ENCODE measurements at places on chromosomes 2 and 18.

- DNase-seq = no peak
Measured at GRCh38 chr2:9140645-9141044, 66.0 kb upstream of the ASAP2 start.

- no peak for DNase-seq
Measured at GRCh38 chr2:135935914-135936313, 49.5 kb downstream of the DARS1 start.

DNA sequence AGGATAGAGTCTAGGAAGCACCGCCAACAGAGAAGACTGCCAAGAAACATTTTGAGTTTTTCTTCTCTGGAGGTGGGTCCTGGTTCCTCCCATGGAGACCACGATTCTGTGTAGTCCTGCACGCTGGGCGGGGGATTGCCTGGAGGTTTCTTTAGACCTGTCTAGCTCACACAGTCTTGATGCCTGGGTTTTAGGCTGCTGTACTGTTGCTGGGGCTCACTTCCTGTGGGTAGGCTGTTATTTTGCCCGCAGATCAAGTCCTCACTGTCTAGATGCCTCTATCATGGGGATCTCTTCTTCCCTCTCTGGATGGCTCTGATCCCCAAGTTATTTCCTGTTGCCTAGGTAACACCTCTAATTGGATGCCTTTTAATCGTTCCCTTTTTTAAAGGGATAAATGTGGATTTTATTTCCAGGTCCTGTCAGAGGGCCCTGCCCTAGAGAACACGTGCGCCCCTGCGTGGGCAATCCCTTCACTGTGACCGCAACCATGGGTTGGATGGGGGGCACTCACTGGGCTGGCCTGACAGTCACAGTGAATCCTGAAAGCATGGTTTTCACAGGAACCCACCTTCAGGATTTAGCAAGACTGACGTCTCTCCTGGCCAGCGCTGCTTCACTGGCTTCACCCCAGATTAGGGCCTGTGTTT lies 115.7 kb downstream of the MSH2 start:
- no peak for DNase-seq

DNA sequence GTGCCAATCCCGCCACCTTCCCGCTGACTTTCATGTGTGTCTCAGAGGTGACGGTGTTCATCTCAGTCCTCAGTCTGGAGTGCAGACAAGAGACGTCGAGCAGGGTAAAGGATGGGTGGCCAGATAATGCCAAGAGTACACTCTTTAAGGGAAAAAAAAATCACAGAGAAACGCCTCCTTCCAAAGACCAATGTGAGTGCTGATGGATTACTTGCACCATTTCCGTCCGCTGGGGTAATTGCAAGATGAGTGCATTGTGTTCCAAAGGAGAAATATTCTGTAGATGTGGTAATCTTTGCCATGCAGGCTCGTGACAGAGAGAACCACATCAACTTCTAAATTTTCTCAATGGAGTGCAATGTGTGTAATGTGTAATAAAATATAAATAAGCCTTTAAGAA lies 81.0 kb downstream of the KLHL29 start:
- no peak for DNase-seq

GRCh38 chr2:121200419-121201315 lies 84.3 kb downstream of the TFCP2L1 start:
- no peak for DNase-seq

DNA sequence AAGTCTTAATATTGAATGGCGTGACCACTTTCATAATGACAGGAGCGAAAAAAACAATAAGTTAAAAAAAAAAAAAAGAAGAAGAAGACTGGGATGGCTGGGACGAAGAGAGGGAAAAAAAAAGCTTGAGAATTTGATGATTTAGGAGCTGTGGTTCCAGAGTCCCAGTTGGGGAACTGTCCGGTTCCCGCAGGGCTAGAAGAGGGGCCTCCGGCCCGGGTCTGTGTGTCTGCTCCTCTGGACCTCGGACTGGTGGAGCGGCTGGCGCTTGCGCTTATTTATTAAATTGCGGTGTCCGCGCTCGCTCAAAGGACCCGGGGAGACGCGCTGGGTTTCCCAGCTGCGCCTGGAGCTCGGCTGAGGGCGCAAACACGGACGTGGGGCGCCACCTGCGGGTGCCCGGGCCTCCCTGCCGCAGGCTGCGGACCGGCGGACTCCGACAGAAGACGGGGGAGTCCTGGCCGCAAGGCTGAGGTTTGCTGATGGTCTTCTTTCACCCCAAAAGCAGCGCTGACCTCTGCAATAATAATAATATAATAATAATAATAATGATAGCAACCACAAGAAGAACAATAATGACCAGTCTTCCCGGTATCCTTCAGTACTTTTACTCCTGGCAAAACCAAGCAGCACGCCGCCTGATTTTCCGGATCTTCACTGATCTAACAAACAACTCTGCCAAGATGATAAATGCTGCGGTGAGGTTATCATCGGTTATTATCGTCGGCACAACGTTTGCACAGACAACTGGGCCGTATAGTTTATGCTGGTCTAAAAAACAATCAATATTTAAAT lies at the start of gene CBLN2:
CBLN2 (minus strand) TSS at position 251 of the 795 bp plus-strand sequence. CDS start 2,182 bp downstream, outside the sequence.
- DNase-seq = no peak

DNA sequence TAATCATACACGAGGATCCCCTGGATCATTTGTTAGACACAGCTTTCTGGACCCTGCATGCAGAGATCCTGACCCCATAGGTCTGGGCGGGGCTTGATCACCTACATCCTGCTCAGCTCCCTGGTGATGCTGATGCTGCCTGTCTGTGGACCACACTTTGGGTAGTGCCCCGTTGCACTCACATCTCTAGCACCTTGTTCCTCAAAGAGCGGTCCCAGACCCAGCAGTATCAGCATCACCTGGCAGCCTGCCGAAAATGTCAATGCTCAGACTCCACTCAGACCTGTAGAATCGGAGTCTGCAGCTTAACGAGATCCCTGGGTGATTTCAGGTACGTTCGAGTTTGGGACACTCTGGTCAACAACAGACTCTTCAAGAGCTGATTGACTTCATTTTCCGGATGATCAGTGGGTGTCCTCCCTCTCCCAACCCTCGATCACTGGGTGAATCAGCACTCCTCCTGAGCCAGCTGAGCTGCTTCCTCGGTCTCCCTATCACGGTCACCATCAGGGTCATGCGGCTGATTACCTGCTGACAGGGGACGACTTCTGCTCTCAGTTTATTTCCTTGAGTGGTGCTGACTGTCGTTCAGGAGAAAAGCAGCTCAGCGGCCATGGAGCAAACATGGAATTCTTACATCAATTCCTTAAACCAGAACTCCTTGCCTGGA lies 150.6 kb upstream of the RAB12 start:
- DNase-seq = no peak

- no peak for DNase-seq
Measured at GRCh38 chr2:70907130-70908057, 28.3 kb upstream of the ATP6V1B1 start.

GRCh38 chr2:156333951-156334495 lies 1.5 kb upstream of the NR4A2 start:
- peak; percentile 62 for DNase-seq

GRCh38 chr2:127324635-127325034 lies 30.7 kb upstream of the ERCC3 start:
- no peak for DNase-seq

DNA sequence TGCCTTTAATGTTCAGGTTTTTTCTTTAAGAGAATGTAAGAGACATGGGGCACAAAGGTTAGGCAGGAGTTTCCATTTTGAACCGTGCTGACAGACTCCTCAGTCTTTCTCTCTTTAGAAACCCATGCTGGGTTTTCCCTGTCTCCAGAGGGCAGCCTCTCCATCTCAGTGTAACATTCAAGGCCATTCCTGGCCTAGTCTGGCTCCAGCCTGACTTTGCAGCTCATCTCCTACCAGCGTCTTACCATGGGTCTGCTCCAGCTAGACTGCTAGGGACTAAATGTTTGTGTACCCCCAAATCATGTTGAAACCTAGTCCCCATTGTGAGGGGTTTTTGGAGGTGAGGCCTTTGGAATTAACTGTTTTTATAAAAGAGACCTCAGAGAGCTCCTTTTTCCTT lies 9.8 kb upstream of the CLIP4 start:
- no peak for DNase-seq

GRCh38 chr2:223465793-223466192 lies 136.4 kb downstream of the SCG2 start:
- DNase-seq = no peak

DNA sequence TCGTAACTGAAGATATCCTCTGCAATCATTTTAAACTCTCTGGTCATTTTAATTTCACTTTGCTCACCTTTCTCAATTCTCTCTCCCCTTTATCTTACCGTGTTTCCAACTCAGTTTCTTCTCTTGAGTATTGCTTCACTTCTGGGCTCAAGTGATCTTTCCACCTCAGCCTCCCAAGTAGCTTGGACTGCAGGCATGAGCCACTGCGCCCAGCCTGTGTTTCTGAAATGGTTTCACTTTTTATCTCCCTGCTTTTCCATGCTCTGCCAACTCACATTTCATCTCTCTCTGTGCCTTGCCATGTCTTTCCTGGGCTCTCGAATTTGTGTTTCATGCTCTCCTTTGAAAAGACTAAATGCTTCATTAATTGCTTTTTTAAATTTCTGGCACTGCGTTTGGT lies 30.5 kb upstream of the TMEM131 start:
- DNase-seq = no peak

DNA sequence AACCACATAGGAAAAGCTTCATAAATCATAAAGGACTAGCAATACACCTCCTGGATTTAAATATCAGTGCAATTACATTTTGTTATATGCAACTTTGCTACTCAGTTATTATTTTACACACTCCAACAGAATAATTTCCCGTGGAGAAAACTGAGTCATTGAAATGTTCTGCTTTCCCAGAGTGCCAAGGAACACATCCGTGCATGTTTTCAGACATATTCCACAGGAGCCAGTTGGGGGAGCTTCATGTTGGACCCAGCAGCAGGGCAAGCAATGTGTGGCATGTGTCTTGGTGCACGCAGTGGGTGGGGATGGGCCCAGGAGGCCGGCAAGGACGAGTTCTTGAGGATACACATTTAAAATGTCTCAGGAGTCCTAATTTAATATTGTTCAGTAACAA lies 14.4 kb upstream of the SMIM21 start:
- no peak for DNase-seq

DNA sequence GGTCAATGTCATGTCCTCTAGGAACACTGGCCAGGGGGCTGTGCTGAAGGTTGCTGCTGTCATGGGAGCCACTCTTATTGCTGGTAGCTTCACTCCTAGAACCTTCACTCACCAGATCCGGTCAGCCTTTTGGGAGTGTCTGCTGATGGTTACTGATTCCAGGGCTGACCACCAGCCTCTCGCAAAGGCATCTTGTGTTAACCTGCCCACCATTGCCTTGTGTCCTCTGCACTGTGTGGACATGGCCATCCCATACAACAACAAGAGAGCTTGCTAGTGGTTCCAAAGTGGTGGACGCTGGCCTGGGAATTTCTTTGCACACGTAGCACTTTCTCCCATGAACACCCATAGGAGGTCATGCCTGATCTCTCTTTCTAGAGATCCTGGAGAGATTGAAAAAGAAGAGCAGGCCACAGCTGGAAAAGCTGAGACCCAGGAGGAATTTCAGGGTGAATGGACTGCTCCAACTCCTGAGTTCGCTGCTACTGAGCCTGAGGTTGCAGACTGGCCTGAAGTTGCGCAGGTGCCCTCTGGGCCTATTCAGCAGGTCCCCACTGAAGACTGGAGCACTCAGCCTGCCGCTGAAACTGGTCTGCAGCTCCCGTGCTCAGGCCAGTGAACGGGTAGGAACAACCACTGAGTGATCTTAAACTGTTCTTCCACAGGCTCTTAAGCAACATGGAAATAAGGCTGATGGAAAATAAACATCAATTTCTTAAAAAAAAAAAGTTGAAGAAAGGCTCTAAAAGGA lies 18.7 kb upstream of the C2orf80 start:
- no peak for DNase-seq

DNA sequence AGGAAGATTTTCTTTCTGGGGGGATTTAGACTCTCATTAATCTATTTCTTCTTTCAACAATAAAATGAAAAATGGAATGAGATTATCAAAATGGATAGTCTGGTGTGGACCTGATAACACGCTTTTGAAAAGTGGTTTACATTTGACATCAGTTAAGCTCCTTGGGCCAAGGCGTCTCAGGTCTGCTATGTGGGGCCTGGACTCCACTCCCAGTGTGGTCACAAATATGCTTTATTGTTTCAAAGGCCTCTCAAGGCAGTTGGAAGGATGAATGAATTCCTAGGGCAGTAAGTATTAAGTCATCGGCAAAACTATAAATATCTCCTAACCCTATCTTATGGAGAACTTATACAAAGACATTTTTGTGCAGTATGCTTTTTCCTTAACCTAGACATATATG lies 74.5 kb downstream of the ETAA1 start:
- no peak for DNase-seq

GRCh38 chr2:121297217-121297830 lies 12.3 kb upstream of the TFCP2L1 start:
- no peak for DNase-seq

DNA sequence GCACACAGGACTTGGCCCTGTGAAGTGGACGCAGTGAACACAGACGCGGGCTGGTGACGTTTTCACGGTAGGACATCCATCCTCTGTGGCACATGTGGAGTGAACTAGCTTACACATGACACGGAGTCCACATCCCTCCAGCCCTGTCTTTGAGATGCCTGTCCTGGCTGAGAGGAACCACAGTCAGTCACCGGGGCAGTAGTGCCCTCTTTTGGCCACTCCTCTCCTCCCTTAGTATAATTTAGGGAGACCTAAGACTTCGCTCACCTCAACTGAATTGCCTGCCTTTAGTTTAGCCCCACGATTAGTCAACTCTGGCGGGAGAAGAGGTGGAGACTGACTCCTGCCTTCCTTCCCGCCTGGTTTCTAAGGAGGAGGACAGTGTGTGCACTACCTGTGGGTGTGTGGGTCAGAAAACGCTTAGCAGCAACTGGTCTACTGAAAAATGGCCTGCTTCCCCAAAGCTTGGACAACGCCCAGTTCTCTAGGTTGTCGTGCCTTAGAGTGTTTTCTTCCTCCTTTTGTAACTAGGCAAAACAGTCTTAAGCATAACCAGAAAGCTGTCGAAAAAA lies 70.6 kb downstream of the MBP start:
- DNase-seq = no peak

DNA sequence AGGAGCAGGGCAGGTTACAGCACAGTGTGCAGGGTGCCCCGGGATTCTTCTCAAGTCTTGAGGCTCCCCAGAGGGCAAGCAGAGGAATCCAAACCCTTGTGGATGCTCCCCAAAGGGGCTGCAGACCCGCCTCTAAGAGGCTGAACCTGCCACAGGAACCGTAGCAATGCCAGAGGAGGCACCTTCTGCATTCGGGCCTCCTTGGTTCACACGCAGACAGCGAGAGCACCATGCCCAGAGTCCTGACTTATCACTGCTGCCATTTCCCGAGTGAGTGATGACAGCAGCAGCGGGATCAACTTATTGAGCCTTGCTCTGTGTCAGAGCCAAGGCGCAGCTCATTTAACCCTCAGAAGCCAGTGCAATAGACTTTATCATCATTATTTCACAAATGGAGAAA lies 203.5 kb downstream of the CTIF start:
- DNase-seq = no peak

- no peak for DNase-seq
Measured at GRCh38 chr2:69375494-69376353, 11.3 kb downstream of the GFPT1 start.

Measured in T-helper 1 cell (primary cell).